ENCODE measurements at places on chromosomes 16 and 17.

GRCh38 chr16:89507214-89507833 lies 879 bp upstream of the SPG7 start:
- no peak for DNase-seq

- no peak for DNase-seq
These were observed 32.0 kb downstream of the COTL1 start for GRCh38 chr16:84585886-84586285.

DNA sequence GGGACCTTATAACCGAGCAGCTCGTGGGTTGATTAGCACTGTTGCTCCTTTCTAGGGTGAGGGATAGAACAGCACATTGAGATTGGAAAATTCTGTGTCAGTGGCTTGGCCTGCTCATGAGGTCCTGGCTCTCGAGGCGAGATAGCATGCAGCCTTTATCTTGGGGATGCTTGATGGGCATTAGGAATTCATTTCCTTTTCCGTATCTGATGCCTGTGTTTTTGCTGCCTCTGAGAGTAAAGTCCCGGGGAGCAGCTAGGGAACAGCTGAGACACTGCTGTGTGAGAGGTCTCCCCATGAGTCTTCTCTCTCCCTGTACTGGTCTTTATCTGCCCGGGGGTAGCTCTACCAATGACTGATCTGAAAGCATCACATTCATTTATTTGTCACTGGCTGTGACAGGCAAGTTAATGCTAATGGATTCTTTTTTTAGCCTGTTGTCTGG lies 14.5 kb downstream of the MSI2 start:
- no peak for DNase-seq

GRCh38 chr16:70432723-70433457 lies 6.0 kb downstream of the ST3GAL2 start:
- DNase-seq = no peak

GRCh38 chr16:66399031-66399430 lies 28.1 kb upstream of the BEAN1 start:
- no peak for DNase-seq

DNA sequence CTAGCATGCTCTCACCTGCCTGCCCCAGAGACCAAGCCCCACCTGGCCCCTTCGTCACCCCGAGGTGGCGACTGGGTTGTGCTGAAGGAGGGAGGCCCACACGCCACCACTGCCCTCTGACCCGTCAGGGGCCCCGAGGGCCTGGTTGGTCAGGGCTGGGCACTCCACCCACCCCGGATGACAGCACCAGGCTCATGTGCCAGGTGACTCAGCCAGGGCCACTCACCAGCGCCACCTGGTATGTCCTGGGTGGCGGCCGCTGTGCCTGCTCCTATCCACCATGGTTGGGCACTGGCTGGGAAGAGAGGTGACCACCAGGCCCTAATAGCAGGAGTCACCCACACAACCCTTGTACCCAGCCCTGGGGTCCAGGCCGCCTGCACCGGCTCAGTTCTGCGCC lies 68.9 kb downstream of the JPH3 start:
- DNase-seq = no peak

GRCh38 chr16:83095941-83096692 lies 469.3 kb downstream of the CDH13 start:
- no peak for DNase-seq

GRCh38 chr17:20122254-20122879 lies 113.2 kb downstream of the SPECC1 start:
- no peak for DNase-seq

- no peak for DNase-seq
These were observed 471.2 kb upstream of the HSBP1 start for GRCh38 chr16:83336603-83337002.

DNA sequence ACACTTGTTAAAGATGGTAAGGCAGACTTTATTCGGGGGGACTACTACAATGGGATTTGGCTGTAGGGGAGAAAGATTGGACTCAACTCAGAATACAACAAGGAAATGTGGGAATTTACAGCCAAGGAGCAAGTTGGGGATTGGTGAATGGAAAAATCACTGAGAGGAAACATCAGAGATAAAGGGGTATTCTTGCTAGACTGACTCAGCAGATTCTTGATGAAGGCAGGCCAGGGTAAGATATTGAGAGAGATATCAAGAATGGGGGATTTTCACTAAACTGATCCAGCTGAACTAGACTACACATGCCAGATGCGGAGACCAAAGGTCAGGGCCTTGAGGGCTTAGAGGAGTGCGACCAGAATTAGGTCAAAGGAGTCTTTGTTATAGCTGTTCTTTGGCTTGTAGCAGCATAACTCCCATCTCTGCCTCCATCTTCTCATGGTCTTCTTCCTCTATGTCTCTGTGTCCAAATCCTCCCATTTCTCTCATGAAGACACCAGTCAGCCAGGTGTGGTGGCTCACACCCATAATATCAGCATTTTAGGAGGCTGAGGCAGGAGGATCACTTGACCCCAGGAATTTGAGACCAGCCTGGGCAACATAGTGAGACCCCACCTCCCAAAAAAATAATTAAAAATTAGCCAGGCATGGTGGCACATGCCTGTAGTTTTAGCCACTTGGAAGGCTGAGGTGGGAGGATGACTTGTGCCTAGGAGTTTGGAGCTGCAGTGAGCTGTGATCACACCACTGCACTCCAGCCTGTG lies 17.3 kb downstream of the CHD9NB start:
- DNase-seq = no peak

DNA sequence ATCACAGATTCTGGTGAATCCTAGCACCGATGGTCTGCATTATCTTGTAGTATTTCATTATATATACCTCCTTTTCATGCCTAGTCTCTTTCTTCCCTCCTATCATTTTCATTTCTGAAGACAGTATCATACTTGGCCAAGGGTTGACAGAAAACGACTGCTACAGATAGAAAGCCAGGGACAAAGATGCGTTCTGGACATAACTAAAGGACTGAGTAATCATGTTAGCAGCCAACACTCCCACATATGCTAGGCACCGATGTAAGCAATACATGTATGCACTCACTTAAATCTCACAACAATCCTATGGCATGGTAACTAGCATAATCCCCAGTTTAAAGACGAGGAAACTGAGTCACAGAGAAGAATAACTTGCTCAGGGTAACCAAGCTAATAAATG lies 22.9 kb downstream of the RDM1 start:
- DNase-seq = no peak

DNA sequence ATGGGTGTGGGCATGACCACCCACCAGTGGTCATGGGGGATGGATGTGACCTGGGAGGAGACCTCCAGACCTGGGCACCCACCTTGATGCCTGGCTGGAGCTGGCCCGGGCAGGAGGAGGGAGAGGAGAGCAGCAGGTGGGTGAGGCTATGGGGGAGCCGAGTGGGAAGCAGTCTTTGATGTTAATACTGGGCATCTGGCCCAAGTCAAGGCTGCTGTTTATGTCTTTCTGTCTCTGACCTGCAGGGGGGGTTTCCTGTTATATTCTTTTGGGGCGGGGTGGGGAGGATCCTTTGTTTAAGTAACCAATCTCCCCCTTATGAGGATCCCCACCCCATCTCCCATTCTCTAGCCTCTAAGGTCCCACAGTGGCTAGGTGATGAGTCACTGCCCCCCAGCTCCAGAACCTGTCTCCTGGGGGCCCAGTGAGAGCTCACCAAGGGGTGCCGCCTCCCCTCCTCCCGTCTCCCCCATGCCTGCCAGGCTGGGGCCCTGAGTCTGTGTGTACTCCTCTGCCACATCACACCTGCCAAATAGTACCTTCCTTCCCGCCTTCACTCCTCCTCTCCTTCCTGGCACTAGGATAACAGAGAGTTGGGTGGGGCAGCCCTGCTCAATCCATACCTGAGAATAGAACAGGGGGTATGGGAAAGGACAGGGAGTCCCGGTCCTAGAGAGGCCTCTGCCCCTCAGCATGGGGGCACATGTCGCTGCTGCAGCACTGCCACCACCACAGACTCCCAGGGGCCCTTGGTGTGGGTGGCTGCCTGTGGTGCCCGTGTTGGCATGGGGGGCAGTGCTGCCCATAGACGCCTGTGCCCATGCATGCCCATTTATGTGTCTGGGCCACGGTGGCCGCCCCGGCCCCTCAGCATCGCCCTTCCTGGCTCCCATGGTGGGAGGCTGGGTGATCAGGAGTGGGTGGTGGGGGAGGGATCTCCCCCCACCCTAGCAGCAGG lies 7.3 kb downstream of the THRA start:
- peak; percentile 9 for DNase-seq

GRCh38 chr17:9817086-9817485 lies 4.8 kb downstream of the GSG1L2 start:
- DNase-seq = no peak

DNA sequence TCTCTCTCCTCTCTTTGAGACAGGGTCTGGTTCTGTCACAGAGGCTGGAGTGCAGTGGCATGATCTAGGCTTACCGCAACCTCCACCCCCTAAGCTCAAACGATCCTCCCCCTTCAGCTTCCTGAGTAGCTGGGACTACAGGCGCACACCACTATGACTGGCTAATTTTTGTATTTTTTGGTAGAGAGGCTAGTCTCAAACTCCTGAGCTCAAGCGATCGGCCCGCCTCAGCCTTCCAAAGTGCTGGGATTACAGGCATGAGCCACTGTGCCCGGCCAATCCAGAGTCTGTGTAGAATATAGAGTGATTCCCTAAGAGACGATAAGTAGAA lies 65.8 kb upstream of the RPH3AL start:
- DNase-seq = no peak

DNA sequence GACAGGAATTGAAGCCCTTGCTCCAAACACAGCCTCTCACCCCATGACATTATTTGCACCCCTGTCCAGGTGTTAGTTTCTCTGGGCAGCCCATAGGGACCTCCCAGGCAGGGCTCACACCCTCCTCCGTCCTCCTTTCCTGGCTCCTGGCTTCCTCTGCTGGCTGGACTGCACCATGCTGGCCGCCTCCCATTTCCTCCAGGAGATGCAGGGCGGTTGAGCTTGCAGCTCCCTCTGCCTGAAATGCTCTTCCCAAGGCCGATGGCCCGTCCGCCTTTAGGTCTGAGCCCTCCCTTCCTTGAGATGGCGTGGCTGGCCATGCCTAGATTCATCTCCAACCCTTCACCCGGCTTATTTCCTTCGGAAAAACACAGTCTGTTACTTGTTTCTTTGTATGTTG lies 334.8 kb downstream of the SNX29 start:
- DNase-seq = no peak

GRCh38 chr16:69910964-69911363 lies 40.2 kb upstream of the CLEC18A start:
- DNase-seq = no peak

DNA sequence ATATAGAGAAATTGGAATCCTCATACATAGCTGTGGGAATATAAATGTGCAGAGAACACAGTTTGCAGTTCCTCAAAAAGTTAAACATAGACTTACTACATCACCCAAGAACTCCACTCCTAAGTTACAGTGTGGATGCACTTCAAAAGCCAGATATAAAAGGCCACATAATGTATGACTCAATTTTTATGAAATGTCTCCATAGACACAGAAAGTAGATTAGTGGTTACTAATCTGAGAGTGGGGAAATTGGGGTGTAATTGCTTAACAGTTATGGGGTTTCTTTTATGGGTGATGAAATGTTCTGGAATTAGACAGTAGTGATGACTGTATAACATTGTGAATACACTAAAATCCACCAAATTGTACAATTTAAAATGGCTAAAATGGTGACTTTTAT lies 60.9 kb downstream of the CACNG1 start:
- DNase-seq = no peak

DNA sequence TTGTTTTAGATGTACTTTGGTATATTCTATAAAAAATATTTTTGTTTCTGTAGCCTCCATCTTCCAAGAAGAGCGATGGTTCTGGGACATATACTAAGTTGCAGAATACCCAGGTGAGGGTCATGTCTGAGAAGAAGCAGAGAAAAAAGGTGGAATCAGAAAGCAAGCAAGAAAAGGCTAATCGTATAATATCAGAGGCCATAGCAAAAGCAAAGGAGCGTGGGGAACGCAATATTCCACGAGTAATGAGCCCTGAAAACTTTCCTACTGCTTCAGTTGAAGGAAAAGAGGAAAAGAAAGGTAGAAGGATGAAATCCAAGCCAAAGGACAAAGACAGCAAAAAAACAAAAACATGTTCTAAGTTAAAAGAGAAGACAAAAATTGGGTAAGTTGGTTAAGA lies 154.6 kb downstream of the CHD9 start:
- no peak for DNase-seq

DNA sequence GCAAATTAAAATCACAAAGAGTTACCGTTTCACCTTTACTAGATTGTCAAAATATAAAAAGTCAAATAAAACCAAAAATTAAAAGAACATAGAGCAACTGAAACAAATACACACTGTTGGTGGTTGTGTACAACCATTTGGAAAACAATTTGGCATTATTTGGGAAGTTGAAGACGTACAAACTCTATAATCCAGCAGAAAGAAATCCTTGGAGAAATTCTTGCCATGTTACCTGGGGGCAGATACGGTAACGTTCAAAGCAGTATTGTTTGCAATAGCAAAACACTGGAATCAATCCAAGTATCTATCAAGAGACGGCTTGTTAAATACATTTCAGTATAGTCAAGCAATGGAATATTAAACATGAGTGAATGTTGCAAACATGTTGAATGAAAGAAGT lies 56.7 kb downstream of the TBX4 start:
- no peak for DNase-seq

DNA sequence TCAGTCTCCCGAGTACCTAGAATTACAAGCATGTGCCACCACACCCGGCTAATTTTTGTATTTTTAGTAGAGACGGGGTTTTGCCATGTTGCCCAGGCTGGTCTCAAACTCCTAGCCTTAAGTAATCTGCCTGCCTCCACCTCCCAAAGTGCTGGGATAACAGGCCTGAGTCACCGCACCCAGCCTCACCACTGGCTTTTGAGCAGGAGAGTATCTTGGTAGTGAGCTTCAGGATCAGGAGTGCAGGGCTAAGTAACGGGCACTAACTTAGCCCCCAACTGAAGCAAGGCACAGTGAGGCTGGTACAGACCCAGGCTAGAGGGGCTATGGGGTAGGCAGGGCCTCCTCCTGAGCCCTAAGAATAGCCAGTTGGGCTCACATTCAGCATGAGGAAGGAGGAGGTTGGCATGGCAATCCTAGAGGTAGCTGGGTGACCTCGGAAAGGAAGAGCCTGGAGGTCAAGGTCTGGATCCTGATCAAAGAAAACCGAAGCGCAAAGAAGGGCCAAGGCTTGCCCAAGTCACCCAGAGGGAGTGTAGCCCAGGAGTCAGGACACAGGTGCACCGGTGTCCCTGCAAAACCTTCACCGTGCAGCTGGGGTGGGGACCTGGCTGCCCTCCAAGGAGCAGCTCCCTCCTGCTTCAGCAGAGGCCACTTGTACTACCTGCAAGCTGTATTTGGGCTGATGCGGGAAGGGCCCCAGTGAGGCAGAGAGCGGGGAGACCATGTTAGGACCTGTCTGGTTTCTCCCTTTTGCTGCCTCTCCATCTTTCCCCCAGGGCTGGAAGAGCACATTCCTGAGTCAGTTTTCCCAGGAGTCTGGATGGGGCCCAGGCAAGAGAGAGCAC lies 1.3 kb upstream of the ADGRG5 start:
- DNase-seq = no peak

DNA sequence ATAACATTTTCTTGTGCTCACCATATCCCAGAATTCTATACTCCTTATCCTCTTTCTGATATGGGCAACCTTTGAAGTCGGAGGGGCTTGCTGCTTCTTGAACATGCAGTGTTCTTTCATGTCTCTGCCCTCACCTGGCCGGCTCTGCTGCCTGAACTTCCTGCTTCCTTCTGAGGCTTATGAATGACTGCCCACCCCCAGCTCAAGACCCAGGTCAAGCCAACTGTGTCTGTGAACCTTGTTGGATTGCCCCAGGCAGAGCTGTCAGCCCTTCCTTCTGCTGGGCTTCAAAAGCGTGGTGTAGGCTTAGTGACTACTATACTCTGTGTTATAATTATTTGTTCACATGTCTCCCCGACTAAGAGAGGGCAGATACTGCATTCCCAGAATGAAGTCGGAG lies 506.5 kb downstream of the HS3ST4 start:
- no peak for DNase-seq

- DNase-seq = no peak
These were observed 14.3 kb upstream of the SRCIN1 start for GRCh38 chr17:38619937-38620550.

Measured in NCI-H1436 treated with DMSO at 0.1 percent for 48 hours (cell line).